ENCODE measurements at places on chromosomes 11 and 22. TPM values are rescaled to one million over a fixed set of nuclear protein-coding genes. Genes with fewer than 3 reads are reported as not detected.
A peak's percentile ranks its signal among the peaks of the same experiment; 100 is the strongest.

DNA sequence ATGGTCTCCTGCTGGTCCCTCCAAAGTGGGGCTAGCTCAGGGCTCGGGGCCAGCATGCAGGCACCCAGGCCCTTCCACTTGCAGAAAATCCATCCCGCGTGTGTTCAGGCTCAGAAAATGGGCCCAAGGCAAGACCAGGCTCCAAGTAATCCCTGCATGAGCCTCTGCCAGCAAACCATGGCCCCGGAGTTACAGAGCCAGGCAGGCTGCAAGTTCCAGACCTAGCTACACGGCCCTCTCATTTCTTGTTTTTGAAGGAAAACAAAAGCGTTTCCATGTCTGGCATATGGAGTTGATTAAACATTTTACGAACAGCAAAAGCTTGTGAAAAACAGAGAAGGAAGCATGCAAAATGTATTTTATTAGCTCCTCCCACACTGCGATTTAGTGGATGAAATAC lies 29.7 kb downstream of the KIAA0930 start:
- DNase-seq = no peak

The PAMR1 gene
- total RNA-seq = 12.4 TPM

DNA sequence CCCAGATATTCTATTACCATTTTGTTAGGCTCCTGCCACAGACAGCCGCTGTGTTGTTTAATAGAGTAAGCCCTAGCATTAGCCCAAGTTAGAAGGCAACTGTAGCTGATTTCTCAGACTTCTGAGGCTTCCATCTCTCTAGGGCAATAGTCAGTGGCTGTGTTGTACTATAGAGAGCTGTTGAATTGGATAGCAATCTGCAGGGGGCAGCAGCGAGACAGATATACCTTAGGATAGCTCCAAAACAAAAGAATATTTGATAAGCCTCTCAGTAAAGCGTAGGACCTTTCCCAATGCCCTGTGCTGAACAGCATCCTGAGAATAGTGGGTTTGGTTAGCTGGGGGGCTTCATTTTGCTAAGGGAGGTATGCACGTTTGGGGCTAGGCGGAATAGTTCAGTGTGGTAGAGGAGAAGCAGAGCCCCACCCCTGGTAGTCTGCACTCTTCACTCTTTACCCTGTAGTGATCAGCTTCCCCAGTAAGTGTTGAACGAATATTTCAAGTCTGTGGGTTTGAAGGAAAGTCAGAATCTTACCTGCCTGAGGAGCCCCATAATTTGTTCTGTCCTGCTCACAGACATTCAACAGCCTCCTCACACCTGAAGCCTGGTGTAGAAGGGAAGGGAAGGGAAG lies 515.1 kb downstream of the INSC start:
- DNase-seq = no peak

DNA sequence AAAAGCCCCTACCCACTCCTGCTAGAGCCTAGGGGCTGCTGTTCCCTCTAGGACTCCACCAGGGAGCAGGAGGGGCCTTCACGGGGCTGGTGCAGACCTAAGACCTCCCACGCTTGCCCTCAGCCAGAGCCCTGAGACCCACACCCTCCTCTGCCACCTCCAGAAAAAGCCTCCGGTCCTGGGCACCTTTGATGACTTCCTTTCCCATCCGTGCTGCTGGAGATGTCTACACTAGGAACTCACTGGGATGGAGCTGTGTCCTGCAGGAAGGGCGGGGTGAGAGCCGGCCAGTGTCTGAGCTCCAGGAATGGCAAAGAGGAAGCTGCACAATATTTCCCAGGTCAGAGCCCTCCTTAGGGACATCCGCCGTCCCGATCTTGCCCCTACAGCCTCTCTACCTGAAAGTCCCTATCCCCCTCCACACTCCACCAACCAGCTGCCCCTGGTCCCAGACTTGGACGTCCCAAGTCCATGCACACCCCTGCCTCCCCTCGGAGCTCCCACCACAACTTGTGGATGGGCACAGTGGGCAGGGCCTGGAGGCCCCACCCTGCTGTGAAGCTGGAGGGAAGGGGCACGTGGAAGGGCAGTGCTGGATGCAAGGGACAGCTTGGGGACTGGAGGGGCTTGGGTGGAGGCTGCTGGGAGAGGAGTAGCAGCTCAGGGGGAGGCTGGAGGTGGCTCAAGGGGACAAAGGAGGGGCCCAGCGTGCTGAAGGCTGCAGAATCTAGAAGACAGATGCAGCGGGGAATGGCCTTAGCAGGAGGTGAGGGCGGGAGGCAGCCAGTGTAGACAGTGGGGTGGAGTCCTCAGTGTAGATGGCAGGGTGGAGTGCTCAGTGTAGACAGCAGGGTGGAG lies 13.5 kb upstream of the LRP5 start:
- DNase-seq = no peak

The OR10D3 gene
- not detected for total RNA-seq

The CNGA4 gene
- not detected for total RNA-seq

GRCh38 chr11:45901626-45902025 lies 5.4 kb downstream of the FREY1 start:
- no peak for DNase-seq

DNA sequence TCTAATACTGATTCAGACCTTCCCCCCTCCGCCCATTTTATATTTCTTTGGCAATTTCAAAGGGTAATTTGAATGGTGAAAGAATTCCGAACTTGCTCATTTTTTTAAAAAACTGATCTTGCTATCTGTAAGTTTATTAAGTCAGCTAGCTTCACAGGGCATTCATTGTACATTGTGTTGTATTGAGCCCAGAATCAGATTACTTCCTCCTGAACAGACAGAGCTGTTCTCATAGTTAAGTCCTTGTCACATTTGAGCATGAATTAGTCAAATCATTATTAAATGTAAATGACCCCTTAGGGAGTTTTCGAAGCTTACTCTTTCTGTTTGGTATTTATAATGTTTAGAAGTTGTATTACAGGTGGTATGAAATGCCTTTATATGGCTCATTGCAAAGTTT lies 34.4 kb downstream of the CYP2R1 start:
- DNase-seq = no peak

- no peak for DNase-seq
Measured at GRCh38 chr22:27463121-27463660, 338.4 kb downstream of the MN1 start.

- peak; percentile 51 for DNase-seq
Measured at GRCh38 chr11:70703141-70704064, 305.1 kb downstream of the CTTN start.

GRCh38 chr22:28027453-28028448 lies 108.7 kb upstream of the PITPNB start:
- peak; percentile 55 for DNase-seq

GRCh38 chr22:22210375-22210774 lies 34.2 kb upstream of the VPREB1 start:
- no peak for DNase-seq

The INPP5J gene
- total RNA-seq = 4.5 TPM

GRCh38 chr11:64887757-64888405 lies 9.5 kb upstream of the EHD1 start:
- peak; percentile 93 for DNase-seq

- no peak for DNase-seq
Measured at GRCh38 chr11:126053415-126054286, 9.0 kb downstream of the CDON start.

DNA sequence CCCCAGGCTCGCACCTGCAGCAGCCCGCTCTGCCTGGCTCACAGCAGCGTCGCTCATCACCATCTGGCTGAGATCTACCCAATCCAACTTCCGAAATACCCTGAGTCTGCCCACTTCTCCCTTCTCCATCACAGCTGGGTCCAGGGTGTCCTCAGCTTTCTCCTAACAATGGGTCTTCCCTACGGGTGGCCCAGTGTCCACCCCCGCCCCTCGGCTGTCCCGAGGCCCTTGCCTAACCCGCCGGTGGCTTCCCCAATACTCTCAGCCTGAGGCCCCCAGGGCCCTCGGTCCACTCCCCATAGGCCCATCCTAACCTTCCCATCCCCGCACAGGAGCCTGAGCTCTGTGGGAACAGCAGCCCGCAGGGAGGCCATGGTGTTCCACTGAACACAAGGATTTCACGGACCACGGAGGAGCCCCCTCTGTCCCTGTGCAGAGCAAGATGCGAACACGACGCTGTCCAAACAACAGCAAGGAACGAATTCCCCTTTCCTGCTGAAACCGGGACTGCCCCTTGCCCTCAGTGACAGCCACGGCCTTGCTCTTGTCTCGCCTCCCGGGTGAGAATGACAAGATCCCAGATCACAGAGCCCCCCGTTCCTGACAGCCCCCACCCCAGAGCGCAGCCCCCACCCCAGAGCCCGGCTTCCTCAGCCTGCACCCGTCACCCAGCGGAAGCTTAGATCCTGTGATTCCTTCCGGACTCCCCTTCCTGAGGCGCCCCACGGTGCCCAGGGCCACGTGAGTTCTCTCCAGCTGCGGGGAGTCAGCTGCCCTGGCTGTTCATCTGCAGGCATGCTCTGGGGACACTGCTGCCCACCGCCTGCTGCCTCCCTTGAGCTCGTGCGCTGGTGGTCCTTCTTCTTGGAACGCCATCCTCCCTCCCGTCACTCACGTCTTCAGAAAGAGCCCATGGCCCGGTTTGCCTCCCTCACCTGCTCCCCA lies 48.8 kb upstream of the CARS1 start:
- peak; percentile 47 for DNase-seq

- DNase-seq = peak; percentile 54
Measured at GRCh38 chr22:44424867-44425693, 73.0 kb downstream of the RTL6 start.

The KDELR3 gene
- 5.9 TPM for total RNA-seq

DNA sequence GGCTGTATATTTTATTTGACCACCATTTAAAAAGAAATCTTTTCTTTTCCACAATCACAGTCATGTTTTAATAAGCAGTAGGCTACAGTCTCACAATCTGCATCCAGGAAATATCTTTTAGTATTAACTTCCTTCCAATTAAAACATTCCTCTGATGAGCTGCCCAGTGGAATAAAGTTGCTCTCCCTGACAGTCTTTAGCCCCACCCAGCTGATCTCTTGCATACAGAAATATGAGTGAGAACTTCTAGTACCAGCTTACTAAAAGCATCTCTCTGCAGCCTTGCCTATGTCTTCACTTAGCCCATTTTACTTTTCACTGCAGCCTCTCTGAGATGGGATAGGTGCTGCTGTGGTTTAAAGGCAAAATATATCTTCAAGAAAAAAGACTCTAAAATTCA lies 143.4 kb upstream of the ANO3 start:
- no peak for DNase-seq
